ENCODE measurements at places on chromosomes 2 and 18.

- DNase-seq = no peak
Measured at GRCh38 chr2:205292665-205293295, 389.5 kb upstream of the NRP2 start.

- DNase-seq = no peak
Measured at GRCh38 chr2:121182520-121182919, 102.5 kb downstream of the TFCP2L1 start.

- no peak for DNase-seq
Measured at GRCh38 chr2:104859766-104860450, 6.0 kb downstream of the POU3F3 start.

DNA sequence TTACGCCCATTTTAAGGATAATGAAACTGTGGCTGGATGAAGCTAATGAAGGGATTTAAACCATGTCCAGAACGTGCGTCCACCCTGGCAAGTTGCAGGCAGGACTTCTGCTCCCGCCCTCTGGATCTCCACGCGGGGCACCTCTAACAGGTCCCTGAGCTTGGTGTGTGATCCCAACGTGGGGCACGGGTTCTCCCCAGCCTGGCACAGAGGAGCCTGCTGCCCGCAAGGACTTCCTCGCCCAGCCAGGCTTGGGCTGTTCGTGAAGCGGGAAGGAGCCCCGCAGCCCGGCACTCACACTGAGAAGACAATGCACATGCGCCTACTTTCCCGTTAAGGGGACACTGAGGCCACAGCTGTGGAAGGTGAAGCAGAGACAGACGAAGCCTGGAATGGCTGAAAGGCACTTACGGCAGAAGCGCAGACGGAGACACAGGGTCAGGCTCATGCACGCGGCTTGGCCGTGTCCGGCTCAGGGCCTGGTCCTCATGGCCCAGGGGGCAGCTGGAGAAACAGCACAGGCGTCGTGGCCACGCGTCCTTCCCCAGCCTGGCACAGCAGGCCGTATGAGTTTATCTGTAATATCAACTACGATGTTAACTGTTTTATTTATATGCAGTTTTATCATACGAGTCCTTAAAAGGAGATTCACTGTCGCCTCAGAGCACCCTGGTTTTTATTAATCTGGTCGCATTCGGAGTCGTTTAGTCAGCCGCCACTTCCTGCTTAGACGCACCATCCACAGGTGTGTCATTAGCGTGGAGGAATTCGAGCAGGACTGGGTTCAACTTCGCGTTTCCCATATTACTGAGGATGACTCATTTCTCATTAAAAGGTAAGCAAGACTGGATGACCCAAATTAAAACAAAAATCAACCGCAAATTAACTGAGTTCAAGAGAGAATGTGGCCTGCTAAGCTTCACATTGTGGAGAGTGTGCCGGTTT, 835.9 kb downstream of the GALR1 start:
- DNase-seq = no peak

DNA sequence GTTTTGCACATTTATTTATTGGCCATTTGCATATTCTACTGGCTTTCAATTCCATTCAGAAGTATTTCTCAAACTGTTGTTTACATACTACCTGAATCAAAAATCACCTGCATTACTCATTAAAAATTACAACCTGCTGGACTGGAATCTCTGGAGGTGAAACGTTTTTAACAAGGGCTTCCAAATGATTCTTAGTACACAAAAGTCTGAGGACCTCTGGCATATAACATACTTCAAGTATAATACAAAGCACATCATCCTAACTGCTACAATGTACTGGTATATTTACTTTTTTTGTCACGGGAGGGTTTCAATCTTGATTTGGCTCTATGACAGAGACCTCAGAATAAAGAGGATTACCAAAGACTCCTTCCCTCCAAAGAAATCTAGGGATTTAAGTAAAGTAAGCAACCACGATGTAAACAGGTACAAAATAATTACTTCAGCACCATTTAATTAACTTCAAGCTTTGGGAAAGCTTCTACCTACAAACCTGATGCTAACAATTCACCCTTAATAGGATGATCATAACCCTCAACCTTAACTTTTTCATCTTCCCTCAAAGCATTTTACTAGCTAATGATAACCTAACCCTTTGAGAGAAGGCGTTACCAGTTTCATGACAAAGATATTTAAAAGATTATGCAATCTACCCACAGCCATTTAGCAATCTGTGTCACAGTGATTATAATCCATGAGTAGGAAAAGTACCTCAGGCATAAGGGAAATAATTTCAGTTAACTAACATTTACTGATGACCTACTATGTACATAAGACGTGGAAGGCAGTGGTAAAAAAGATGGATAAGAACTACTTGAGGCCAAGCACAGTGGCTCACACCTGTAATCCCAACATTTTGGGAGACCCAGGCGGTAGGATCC, 24.7 kb downstream of the ATAD2B start:
- DNase-seq = no peak

DNA sequence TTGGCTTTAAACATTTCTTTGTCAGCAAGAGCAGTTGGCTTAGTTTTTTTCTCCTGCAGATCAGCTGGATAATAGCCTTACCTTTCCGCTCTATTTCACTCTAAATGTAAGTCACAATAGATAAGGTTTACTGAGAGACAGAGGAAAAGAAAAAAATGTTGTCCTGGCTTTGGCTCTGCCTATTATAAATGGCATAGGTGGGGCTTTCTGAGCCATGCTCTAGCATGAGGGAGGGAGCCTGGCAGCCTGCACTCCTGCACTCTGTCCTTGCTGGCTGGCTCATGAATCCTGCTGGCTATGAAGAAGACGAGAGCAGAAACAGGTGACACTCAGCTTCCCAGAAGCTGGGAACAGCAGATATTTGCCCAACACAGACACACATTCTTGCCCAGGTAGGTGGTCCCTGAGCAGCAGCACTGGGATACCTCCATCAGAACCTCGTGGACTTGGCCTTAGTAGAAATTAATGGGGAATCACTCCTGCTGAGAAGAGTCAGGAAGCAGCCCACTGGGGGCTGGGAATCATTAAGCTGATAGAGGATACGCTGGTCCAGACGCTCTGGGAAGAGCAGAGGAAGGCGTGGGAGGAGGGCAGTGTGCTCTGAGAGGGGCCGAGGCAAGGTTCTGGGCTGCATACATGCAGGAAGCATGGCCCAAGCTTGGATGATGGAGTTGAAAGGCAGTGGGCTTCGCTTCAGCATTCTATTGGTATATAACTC, 514.4 kb upstream of the HS6ST1 start:
- no peak for DNase-seq

GRCh38 chr2:151315381-151315903, 26.0 kb upstream of the NMI start:
- DNase-seq = no peak

DNA sequence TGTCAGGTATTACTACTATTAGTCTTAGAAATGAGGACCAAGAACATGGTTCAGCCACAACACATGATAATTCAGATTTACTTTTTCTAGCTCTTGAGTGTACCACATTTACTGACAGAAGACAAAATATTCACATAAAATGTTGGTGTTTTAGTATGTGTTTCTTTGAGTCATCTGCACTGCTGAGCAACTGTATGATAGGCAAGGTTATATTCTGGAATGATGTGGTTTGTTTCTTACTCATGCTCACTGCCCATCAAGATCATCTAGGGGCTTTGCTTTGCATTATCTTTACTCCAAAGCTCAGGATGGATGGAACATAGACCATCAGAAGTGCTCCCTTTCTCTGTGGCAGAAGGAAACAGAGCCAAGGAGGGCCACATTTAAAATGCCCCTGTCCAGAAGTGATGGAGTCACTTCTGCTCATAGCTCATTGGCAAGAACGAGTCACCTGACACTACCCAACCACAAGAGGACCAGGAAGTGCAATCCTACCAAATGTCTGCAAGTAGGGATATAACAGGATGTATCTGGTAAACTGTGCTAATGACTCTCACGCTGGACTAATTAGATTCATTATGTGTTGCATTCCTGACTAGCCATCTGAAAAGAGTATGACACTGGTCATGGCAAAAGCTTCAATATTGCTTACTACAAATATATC, 81.5 kb downstream of the DIS3L2 start:
- DNase-seq = no peak

GRCh38 chr2:43020296-43020695, 206.1 kb downstream of the ZFP36L2 start:
- no peak for DNase-seq

- peak; percentile 78 for DNase-seq
Measured at GRCh38 chr18:74896390-74896991, 298.8 kb downstream of the ZNF407 start.

DNA sequence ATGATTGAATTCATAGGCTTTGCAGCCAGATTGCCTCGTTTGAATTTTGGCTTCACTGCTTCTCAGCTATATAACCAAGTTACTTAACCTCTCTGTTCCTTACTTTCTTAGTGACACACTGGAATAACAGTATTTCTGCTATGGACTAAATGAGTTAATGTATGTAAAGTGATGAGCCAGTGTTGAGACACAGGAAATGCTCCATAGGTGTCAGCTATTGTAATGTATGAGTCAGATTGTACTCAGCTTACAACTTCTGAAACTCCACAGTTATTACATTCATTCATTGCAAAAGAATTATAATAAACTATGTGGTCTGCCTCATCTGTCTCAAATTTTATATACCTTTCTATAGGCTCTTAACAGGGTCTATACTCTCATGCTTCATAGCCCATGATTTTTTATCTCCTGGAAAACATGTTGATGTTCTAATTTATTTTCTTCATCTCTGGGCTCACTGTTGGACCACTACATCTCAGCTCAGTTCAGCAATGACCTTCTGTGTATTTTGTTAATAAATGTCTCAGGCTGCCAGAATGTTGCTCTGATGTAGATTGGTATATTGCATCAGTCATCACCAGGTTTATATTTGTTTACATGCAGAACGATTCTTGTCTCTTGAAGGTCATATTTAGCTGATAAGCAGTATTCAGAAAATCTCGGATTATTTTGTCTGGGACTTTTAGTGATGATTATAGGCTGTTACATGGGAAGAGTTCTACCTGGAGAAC, 76.2 kb downstream of the MAP3K20 start:
- no peak for DNase-seq

DNA sequence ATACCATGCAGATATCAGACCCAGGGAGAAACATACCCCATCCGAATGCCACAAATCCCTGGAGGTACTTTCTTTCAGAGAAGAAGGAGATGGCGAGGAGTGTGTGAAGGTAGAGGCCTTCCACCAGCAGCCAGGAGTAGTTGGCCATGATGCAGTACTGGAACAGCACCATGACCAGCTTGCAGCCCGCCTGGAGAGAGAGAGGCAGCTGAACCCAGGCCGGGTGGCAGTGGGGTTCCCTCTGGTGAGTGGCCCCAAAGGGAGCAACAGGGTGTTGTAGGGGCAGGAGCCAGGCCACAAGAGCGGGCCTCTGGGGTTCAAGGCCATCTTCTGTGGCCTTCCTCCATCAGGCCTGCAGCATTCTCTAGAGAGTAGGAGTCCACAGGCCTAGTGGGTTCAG, 30.2 kb downstream of the TMEM37 start:
- DNase-seq = no peak

DNA sequence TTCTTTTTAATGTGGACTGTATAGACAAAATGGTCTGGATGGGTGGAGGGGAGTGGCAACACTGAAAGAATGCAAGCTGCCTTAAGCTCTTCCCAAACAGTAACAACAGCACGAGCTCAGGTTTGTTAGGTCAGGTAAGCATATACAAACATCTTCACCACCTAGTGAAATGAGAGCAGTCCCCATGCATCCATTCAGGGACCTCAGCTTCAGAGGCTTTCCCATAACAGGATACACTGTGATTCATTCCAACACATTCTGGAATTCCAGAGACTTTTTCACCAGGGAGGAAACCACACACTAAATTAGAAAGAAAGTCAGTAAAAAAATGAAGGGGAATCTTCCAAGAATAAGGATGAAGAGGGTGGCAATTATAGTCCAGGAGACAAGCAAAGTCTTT, 50.4 kb upstream of the BZW1 start:
- no peak for DNase-seq

- no peak for DNase-seq
Measured at GRCh38 chr18:9712611-9713010, 4.5 kb downstream of the RAB31 start.

DNA sequence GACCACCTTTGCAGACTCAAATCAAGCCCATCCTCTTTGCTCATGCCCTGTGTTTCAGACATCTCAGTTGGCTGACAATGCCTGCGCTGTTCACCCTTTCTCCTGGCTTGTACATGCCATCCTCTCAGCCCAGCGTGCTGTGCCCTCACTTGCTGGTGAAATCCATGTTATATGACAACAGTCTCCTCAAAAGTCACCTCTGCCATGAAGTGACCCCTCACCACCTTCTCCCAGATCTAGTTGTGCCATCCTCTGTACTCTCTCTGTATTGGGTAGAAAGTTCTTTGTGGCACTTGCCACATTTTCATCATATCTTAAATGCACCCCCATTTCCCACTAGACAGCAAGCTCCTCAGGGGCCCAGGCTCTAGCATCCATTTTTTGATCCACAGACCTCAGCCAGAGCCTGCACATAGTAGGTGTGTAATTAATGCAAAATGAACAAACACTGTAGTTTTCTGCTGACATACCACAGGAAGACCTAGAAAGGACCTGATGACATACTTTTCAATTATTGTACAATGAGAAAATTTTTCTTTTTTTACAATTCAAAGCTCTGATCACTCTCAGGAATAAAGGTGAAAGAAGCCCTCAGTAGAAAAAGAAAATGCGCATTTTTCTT, 22.8 kb downstream of the ZEB2 start:
- DNase-seq = no peak

- no peak for DNase-seq
Measured at GRCh38 chr2:172821370-172822338, 86.0 kb downstream of the RAPGEF4 start.

GRCh38 chr18:35588995-35589394, 7.5 kb downstream of the GALNT1 start:
- DNase-seq = no peak

GRCh38 chr2:98854682-98855081, 81.3 kb downstream of the CRACDL start:
- no peak for DNase-seq

DNA sequence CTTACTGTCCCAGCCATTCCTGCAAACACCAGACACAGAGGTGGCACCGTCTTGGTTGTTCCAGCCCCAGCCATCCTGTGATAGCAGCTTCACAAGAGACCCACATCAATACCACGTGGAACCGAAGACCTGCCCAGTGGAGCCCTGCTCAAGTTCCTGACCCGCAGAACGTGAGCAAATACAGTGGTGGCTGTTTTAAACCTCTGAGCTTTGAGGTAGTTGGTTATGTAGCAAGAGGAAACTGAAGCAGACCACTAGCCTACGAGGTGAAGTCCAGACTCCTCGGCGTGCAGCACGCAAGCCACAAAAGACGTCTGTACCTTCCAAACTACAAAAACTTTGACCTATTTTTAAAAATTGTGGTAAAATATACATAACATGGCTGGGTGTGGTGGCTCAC, 96.1 kb upstream of the ODC1 start:
- DNase-seq = no peak
